ENCODE measurements at places on chromosomes 2 and 18.

DNA sequence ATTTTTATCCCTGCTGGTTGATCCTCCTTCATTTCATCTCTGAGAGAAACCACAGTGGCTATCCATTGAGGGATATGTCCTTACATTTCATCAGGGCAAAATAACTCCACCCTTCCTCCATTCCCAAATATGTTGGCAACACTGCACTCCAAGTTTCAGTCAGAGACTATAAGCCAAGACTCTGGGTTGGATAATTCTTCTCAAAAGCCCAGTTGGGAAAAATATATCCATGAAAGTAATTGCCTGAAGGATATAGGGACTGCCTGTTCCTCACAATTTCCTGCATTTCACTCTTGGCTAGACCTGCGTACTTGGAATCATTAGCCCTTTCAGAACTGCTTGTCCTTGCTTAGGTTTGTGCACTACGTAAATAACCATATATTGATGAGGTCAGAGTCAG is 27.9 kb upstream of the EPB41L3 start:
- H3K27me3 ChIP-seq, result no peaks in the 10 kb centered on the region
- no peak overlapping the region for H3K4me3 ChIP-seq
- H3K27ac ChIP-seq, result no peak overlapping the region

- no peaks in the 10 kb centered on the region for H3K36me3 ChIP-seq
- no peak for DNase-seq
- H3K27me3 ChIP-seq, result no peaks in the 10 kb centered on the region
- peaks cover 12% of the 10 kb centered on the region for H3K4me1 ChIP-seq
Observed at GRCh38 chr18:28095631-28096030, 81.3 kb downstream of the CDH2 start.

- H3K36me3 ChIP-seq, result no peaks in the 10 kb centered on the region
- H3K27ac ChIP-seq, result no peak overlapping the region
- no peak for DNase-seq
- H3K27me3 ChIP-seq, result no peaks in the 10 kb centered on the region
Observed at GRCh38 chr2:195642679-195643068, 14.4 kb upstream of the SLC39A10 start.

DNA sequence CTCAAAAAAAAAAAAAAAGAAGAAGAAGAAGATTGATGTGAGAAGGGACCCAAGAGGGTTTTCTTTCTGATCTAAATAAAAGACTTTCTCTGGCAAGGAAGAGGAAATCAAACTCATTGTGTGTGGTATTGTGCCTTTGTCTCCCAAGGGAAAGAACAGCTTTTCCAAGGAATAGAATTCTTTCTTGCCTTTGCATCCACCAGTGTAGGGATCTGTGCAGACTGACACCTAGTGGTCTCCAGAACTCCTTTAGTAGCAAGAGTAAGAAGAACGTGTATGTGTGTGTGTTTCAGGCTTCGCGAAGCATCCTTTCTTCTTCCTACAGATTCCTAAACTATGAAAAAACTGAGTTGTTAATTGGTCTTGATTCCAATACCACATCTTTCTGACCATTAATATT is 33.5 kb upstream of the CRIM1 start:
- peaks cover 5% of the 10 kb centered on the region for H3K4me1 ChIP-seq
- no peaks in the 10 kb centered on the region for H3K36me3 ChIP-seq
- DNase-seq, result no peak
- H3K27me3 ChIP-seq, result no peaks in the 10 kb centered on the region
- H3K4me3 ChIP-seq, result no peak overlapping the region
- H3K27ac ChIP-seq, result no peak overlapping the region

- no peaks in the 10 kb centered on the region for H3K27me3 ChIP-seq
- no peak overlapping the region for H3K27ac ChIP-seq
- H3K4me3 ChIP-seq, result no peak overlapping the region
- no peak for DNase-seq
- H3K4me1 ChIP-seq, result no peaks in the 10 kb centered on the region
- no peaks in the 10 kb centered on the region for H3K36me3 ChIP-seq
Observed at GRCh38 chr2:12244070-12244469, 472.7 kb upstream of the TRIB2 start.

Measured in glutamatergic neuron (in vitro differentiated cells).